ENCODE measurements at places on chromosomes 6 and 20. TPM values are rescaled to one million over a fixed set of nuclear protein-coding genes. Genes with fewer than 3 reads are reported as not detected.

DPPA5 gene
- not detected for total RNA-seq

JAG1 gene
- 91.7 TPM for total RNA-seq

IFT52 gene
- 64.0 TPM for total RNA-seq

DNA sequence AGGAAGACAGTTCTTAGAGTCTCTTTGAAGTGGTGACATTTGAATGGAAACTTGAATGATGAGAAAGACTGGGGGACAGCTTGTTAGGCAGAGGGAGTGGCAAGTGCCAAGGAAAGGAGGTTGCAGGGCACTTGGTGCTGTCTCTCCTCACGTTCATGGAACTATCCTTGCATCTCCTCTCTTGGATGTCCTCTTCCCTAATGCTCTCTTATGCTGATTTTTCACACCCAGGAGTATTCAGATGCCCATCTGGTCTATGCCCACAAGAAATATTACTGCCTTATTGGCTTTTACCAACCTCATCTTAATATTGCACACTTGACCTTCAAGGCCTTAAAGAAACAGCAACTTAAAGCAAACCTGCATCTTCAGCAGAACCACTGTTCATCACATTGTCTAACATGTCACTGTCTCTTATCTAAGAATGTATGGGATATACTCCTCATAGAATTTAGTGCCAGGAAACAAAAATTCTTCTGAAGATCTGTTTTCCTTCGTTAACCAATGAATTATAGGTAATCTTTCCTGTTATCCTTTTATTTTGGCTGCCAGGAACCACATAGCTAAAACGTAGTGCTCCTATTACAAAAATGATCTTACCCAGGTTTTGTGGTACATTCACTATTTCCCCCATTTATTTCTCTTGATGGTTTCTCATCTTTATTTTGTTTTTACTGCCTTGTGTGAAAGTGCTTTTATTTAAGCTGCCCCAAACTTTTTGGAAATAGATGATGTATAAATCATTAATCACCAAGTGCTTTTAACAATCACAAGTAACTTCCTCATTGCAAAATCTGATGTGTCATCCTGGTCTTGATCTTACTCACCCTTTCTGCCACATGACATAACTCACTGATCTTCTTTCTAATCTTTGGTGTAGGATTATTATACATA, 12.8 kb downstream of the RGS17 start:
- no peaks in the 10 kb centered on the region for H3K4me1 ChIP-seq
- no peak overlapping the region for H3K27ac ChIP-seq
- no peaks in the 10 kb centered on the region for H3K27me3 ChIP-seq
- H3K36me3 ChIP-seq, result no peaks in the 10 kb centered on the region
- H3K4me3 ChIP-seq, result no peak overlapping the region

- no peaks in the 10 kb centered on the region for H3K27me3 ChIP-seq
- no peak for DNase-seq
- no peak overlapping the region for H3K4me3 ChIP-seq
- H3K4me1 ChIP-seq, result peaks cover 15% of the 10 kb centered on the region
- no peaks in the 10 kb centered on the region for H3K36me3 ChIP-seq
Observed at GRCh38 chr6:11246722-11247121, 14.3 kb upstream of the NEDD9 start.

DNA sequence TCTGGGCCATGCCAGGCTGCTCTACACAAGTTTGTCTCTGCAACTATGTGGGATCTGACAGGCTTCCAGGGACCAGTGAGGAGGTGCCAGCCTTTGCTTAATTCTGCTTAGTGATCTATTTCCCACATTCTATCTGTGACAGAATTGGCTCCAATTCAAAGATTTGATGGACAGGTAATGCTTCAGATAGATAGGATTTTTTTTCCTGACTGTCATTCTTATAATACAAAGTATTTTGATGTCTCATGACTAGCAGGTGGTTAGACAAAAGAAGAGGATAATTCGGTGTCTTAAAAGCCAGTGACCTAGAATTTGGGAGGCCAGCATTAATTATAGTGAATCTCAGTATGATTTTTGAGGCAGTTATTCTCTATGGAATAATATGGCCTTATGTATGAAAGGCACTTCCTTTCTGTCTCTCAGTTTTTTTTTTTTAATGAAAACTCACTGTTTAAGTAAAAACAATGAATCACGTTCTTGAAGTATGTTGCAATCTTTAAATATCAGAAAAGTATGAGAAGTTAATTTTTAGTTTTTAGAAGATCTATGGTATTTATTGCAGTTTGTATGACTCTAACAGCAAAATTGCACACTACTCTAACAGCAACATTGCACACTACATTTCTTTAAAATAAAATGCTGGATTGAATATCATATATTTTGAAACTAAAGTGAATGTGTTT, 43.7 kb downstream of the TMEM200A start:
- no peak overlapping the region for H3K4me3 ChIP-seq
- DNase-seq, result no peak
- no peaks in the 10 kb centered on the region for H3K36me3 ChIP-seq
- H3K27me3 ChIP-seq, result no peaks in the 10 kb centered on the region
- no peaks in the 10 kb centered on the region for H3K4me1 ChIP-seq

GRCh38 chr6:121593011-121593641, 157.7 kb downstream of the GJA1 start:
- H3K27ac ChIP-seq, result no peak overlapping the region
- H3K27me3 ChIP-seq, result no peaks in the 10 kb centered on the region
- H3K36me3 ChIP-seq, result no peaks in the 10 kb centered on the region
- H3K4me3 ChIP-seq, result no peak overlapping the region
- DNase-seq, result no peak
- no peaks in the 10 kb centered on the region for H3K4me1 ChIP-seq

DNA sequence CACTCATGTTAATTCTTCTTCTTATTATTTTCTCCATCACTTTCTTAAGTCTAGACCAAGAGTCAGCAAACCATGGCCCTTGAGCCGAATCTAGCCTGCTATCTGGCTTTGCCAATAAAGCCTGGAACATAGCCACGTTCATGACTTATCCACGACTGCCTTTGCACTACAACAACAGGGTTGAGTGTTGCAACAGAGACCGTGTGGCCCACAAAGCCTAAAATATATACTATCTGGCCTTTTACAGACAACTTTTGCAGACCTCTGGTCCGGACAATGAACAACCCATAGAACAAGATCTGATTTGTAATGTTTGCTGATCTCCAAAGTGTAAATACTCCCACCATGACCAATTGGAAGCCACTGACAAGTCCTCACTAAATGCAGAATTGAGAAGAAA, 140.5 kb upstream of the CDYL start:
- DNase-seq, result no peak
- no peaks in the 10 kb centered on the region for H3K36me3 ChIP-seq
- H3K27me3 ChIP-seq, result no peaks in the 10 kb centered on the region
- no peaks in the 10 kb centered on the region for H3K4me1 ChIP-seq
- no peak overlapping the region for H3K4me3 ChIP-seq
- H3K27ac ChIP-seq, result no peak overlapping the region

- no peaks in the 10 kb centered on the region for H3K4me1 ChIP-seq
- no peak overlapping the region for H3K4me3 ChIP-seq
- H3K27me3 ChIP-seq, result no peaks in the 10 kb centered on the region
- no peaks in the 10 kb centered on the region for H3K36me3 ChIP-seq
- DNase-seq, result no peak
Observed at GRCh38 chr6:151962246-151962846, 154.9 kb downstream of the ESR1 start.

DNA sequence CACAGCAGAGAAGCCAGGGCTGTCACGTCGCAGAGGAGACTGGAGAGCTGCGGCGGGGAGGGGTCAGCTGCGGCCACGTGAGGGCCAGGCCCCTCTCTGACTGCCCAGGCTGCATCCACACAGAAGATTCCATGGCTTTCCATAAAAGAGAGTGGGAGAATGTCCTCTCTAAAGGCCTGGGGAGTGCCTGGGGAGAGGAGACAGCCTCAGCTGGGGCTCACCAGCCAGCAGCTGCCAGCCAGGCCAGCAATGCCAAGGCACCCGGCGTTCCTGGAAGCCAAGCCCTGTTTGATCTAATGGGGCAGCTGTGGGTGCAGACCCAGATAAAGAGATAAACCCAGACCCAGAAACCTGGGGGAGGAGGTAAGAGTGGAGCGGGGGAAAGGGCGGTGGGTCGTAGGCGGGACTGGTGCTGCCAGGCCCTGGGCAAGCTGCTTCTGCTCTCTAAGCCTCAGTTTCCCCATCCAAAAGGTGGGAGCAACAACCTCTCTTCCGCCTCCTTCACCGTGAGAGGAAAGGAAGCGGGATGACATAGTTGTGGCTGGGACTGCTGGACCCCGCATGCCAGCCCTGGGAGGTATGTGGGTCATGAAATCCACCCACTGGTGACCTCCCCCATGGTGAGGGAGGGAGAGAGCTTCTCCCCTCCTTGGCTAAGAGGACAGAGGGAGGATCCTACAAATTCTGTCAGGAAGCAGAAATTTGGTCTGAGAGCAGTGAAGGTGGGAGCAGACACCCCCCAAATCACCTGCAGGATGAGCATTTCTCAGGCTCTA, 3.1 kb upstream of the OSBPL2 start:
- no peaks in the 10 kb centered on the region for H3K4me1 ChIP-seq
- H3K27me3 ChIP-seq, result no peaks in the 10 kb centered on the region
- DNase-seq, result no peak
- H3K27ac ChIP-seq, result no peak overlapping the region
- H3K4me3 ChIP-seq, result no peak overlapping the region
- H3K36me3 ChIP-seq, result no peaks in the 10 kb centered on the region

GRCh38 chr6:9066726-9067125, 631.4 kb upstream of the SLC35B3 start:
- H3K4me3 ChIP-seq, result no peak overlapping the region
- H3K4me1 ChIP-seq, result no peaks in the 10 kb centered on the region
- no peak overlapping the region for H3K27ac ChIP-seq
- no peaks in the 10 kb centered on the region for H3K27me3 ChIP-seq

DNA sequence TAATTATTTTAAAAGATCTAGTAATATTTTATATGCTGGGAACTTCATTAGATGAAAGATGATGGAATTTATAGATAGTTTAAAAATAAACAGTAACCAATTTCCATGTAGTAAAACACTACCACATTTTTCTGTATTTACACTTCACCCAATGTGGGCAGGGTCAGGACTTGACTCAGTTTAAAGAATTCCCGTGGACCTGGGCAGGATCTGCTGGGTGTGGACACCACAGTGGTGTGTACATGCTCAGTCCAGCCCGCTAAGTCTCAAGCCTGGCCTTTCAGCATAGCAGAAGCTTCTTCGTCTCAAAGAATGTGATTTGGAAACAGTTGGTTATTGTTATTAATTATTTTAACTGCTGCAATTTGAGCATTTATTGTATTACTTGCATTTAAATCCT, 364.2 kb downstream of the SYNE1 start:
- no peaks in the 10 kb centered on the region for H3K27me3 ChIP-seq
- no peaks in the 10 kb centered on the region for H3K36me3 ChIP-seq
- peaks cover 19% of the 10 kb centered on the region for H3K4me1 ChIP-seq
- H3K27ac ChIP-seq, result peak overlapping the region; percentile 85
- no peak for DNase-seq
- H3K4me3 ChIP-seq, result no peak overlapping the region

DNA sequence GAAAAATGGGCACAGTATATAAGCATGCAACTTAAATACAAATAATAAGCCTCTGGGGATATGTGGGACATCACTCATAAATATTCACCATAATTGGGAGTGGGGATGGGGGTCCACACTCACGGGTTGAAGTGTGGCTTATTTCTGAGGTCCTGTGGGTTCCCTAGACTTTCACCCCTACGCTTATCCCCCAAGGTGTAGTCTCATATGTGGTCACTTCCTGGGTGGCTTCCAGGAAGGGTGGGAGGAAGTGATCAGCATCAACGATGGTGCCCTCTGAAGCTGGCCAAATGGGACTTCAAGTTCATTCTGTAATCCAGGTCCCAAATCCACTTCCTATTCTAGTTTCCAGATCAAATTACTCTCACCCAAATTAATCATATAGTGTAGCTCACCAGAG, 59.5 kb downstream of the GNAS start:
- no peaks in the 10 kb centered on the region for H3K36me3 ChIP-seq
- peaks cover 9% of the 10 kb centered on the region for H3K4me1 ChIP-seq
- no peaks in the 10 kb centered on the region for H3K27me3 ChIP-seq
- no peak for DNase-seq
- H3K27ac ChIP-seq, result no peak overlapping the region

GRCh38 chr6:137522198-137522798, 28.1 kb upstream of the OLIG3 start:
- H3K36me3 ChIP-seq, result no peaks in the 10 kb centered on the region
- H3K4me1 ChIP-seq, result no peaks in the 10 kb centered on the region
- H3K4me3 ChIP-seq, result no peak overlapping the region

DNA sequence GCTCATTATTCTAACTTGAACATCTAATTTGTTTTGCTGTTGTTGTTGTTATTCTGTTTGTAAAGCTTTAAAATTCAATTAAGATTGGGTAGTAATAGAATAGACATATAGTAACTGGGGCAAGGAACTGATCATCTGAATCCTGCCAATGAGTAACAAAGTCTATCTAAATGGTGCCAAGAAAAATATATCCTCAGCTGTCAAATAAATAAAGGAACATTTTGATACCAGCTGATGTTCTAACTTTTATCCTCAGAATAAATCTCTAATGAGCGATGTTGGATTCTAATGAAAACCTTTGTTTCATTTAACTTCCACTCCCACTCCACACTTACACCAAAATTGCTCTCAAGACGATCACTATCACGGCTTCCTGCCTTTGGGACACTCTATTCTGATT, 210.9 kb downstream of the TINAG start:
- no peaks in the 10 kb centered on the region for H3K4me1 ChIP-seq
- no peaks in the 10 kb centered on the region for H3K27me3 ChIP-seq
- no peak overlapping the region for H3K27ac ChIP-seq

DNA sequence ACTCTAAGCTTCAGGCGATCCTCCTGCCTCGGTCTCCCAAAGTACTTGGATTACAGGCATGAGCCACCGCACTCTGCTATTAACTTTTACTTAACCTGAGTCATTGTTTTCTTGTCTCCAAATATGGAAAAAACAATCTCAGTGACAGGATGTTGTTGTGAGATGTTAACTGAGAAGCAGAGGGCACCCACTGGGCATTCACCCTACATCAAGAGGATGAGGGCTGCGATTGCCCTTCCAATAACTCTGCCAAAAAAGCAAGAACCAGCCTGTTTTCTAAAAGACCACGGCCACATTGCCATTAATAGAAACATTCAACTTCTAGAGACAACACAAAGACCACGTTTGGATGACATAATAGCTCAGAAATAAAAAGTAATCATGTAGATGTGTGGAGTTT, 107.6 kb upstream of the SGK1 start:
- H3K4me1 ChIP-seq, result no peaks in the 10 kb centered on the region
- no peaks in the 10 kb centered on the region for H3K36me3 ChIP-seq
- H3K27ac ChIP-seq, result no peak overlapping the region

- no peak overlapping the region for H3K4me3 ChIP-seq
- H3K27ac ChIP-seq, result no peak overlapping the region
- no peaks in the 10 kb centered on the region for H3K36me3 ChIP-seq
- H3K27me3 ChIP-seq, result no peaks in the 10 kb centered on the region
- no peaks in the 10 kb centered on the region for H3K4me1 ChIP-seq
Observed at GRCh38 chr20:54479138-54479906, 3.9 kb downstream of the DOK5 start.
